ENCODE measurements at places on chromosomes 7 and 10.

GRCh38 chr7:2821842-2822507 lies 22.1 kb downstream of the GNA12 start:
- DNase-seq, result no peak

DNA sequence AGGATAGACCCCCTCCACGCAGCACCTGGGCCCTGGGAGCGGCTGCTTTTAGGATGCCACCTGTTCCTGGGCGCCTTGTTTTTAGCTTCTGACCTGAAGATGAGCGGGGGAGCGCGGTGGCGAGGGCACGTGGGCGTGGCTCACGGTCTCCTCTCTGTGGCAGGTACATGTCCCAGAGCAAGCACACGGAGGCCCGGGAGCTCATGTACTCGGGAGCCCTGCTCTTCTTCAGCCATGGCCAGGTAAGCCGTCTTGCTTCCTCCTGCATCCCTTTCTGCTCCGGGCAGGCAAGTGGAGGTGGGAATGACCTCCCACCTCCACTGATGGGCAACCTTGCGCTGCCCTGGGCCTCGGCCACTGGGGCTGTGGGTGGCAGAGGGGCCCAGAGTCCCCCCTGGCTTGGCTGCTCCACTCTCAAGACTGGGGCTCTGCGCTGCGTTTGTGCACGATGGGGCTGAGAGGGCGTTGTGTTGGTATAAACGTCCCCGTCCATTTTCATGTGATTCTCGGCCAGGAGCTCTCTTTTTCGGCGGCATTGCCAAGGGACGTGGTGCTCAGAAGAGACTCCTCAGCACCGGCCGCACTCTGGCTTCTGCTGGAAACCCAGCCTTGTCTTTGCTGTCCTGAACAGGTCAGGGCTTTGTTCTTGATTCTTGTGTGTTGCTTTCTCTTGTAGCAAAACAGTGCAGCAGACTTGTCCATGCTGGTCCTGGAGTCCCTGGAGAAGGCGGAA lies 9.7 kb downstream of the GET4 start:
- DNase-seq, result no peak

DNA sequence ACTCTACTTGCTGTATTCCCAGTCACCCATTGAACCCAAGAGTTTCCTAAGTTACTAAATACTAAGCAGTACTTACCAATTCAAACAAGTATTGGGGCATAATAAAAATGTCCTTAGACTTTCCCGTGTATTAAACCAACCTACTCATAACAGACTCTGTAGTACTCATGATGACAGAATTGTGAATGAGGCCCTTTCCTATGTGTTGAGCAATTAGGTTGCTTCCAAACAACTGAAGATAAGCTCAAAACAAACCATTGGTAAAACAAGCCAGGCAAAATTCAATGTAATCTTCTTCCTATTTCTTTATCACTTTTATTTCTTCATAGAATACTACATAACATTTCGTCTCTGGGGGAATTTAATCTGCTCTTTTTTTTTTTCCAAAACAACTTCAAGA lies 106.5 kb upstream of the ANK3 start:
- DNase-seq, result no peak

DNA sequence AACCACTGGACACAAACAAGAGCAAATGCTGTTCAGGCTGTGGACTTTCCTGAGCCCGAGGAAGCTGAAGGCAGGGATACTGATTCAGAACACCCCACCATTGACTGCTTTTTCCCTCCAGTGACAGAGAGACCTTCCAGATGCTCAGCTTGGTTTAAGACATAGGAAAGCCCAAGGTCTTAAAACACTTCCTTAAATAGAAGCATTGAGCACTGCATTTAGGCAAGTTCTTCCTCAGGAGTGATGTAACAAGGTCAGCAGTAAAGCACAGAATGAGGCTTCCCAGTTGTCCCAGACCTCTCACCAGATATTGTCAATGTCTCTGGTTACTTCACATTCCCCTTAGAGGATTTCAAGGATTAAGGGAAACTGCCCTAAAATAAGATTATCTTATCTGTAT lies 19.6 kb upstream of the CDCA7L start:
- DNase-seq, result no peak

DNA sequence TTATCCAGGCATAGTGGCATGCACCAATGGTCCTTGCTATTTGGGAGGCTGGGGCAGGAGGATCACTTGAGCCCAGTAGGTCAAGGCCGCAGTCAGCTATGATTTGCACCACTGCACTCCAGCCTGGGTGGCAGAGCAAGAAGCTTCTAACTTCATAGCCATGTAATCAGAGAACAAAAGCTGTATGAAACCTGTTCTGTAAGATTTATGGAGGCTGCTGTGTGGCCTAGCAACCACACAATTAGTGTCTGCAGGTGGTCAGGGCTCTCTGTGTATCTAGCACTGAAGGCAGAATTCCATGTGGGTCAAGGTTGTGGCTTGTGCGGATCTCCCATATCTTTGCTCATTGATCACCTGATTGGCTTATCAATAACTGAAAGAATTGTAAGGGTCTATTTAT lies 221.5 kb upstream of the FOXK1 start:
- no peak for DNase-seq

DNA sequence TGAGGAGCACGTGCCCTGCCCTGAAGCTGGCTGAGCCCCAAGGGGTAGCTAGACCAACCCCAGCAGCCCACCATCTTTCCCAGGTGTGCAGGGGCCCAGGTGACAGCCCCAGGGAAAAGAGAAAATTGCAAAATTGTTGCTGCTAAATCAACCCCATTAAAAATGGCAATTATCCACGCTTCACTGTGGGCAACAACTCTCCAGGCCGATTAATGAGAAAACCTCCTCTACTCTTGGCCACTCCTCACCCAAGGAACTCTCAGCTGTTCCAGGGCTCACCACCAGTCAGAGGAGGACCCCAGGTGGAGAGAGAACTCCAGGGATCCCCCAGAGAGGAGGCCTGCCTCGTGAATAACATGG lies 516.1 kb upstream of the MGMT start:
- DNase-seq, result no peak

- DNase-seq, result no peak
Observed at GRCh38 chr7:33233659-33234058, 104.3 kb downstream of the BBS9 start.

DNA sequence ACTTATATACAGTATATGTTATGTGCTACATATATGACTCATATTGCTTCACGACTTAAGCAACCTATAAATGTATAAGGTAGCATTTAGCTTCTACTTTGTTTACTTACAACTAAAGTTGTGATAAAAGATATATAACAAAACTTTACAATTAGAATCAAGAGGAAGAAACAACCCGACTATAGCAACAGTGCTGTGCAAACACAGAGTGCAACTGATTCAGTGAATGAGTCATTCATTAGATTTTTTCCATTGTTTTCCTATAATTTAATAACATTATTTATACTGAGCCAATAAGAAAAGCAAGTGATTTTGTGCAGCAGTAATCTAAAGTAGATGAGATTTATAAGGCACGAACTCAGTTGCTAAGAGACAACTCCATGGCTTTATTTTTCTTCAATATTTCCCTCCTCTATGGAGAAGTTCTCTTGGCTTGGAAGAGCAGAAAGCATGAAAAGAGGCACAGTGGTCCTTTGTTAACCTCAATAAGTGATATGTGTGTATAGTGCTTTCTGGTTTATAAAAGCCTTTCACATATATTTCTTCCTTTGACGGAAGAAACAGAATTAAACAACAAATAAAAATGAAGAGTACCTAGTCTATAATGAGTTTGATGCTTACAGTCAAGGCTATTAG lies 19.8 kb downstream of the CEP41 start:
- DNase-seq, result peak; percentile 54

- no peak for DNase-seq
Observed at GRCh38 chr7:159010411-159010810, 134.3 kb downstream of the VIPR2 start.

GRCh38 chr10:12418725-12419261 lies 69.4 kb downstream of the CAMK1D start:
- no peak for DNase-seq
